ENCODE measurements at places on chromosomes 1 and 21. TPM values are rescaled to one million over a fixed set of nuclear protein-coding genes. Genes with fewer than 3 reads are reported as not detected.

Gene MNDA
- total RNA-seq: 1.9 TPM

Gene TACSTD2
- total RNA-seq: not detected

Gene DDAH1
- total RNA-seq: 17.1 TPM

Gene FCRLB
- total RNA-seq: 0.36 TPM

Gene ARHGEF10L
- 28.1 TPM for total RNA-seq

Gene AGMAT
- not detected for total RNA-seq

Gene CLIC4
- 361 TPM for total RNA-seq

Gene ABCG1
- total RNA-seq: 6.0 TPM

Gene CACNA1E
- total RNA-seq: 0.36 TPM

Gene PGLYRP4
- total RNA-seq: not detected

GRCh38 chr1:38558500-38559445, 300.8 kb downstream of the RRAGC start:
- no peak for DNase-seq

DNA sequence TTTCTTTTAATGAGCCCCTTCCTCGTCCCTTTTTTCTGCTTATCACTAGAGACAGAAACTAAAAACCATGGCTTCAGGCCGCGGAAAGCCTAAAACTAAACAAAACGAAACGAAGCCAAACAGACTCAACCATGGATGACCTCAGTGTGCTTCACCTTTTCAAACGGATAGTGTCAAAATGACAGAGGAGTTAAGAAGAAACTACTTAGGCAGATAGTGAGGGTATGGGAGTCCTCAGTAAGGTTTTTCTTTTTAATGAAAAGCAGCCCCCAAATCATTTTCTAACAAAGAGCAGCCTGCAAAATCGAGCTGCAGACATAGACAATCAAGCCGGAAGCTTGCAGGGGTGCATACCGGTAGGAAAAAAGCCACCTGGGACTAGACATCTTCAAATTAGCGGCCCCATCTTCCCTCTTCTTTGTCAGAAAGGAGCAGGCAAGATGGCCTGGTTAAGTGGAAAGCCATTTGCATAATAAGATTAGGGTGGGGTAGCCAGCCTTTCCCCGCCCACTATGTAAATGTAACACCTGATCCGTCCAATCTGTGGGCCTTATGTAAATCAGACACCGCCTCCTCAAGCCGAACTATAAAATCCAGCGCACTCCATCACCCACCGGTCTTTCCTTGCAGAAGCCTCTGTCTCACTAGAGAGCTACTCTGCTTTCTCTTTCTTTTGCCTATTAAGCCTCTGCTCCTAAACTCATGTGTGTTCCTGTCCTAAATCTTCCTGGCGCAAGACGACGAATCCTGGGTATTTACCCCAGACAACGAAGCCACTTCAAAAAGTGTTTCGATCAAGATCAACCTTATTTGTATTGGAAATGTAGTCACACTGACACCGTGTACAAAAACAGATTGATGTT, 6.2 kb upstream of the ERO1B start:
- peak; percentile 87 for DNase-seq

DNA sequence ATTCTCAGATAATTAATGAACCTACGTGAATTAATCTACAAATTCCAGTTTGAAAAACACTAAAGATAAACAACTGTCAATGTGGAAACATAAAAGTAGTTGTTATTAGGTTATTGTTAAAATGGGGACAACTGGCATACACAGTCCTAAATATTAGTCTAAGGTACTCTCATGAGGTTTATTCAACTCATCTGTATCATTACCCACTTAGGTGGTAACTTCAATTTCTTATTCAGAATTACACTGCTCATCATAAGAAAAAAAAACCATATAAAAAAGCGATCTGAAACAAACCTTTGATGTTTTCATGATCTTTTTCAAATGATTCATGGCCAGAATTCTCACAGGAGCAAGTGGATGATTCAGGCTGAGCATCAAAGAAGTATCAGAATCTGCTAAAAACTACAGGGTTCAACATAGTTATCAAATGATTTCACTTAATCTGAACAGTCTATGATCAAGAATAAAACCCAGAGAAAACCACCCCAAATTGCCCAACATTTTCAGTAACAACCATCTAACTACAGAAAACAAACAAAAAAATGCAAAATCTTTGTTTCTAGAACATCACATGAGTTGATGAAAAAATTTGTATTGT, 13.7 kb downstream of the HEATR1 start:
- no peak for DNase-seq

DNA sequence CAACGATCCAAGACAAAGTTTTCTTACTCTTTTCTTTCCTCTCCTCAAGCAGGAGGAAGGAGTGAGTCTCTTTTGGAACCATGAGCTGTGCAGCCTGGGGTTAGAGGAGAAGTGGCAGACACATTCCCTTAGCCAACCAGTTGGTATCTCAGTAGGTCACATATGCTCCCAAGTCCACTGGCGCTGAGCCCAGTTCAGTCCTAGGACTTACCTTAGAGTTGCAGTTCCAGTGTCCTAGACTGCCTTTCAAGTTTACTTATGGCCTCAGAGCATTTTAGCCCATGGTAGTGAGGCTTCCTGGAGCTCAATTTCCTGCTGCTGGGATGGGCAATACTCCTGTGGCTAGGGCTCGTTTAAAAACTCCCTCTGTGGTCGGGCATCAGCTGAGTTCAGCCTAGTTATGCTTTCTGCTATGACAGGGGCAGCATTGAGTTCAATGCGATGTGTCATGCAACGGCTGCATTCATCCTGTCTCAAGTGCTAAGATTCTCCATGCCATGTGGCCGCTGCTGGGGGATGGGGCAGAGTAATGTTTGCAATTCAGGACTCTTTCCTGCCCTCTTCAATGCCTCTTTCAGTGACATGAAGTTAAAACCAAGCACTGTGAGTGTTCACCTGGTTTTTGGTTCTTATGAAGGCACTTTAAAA, 103.8 kb downstream of the LRRC7 start:
- no peak for DNase-seq

- peak; percentile 85 for DNase-seq
Measured at GRCh38 chr1:7975212-7975865, 13.8 kb downstream of the PARK7 start.

DNA sequence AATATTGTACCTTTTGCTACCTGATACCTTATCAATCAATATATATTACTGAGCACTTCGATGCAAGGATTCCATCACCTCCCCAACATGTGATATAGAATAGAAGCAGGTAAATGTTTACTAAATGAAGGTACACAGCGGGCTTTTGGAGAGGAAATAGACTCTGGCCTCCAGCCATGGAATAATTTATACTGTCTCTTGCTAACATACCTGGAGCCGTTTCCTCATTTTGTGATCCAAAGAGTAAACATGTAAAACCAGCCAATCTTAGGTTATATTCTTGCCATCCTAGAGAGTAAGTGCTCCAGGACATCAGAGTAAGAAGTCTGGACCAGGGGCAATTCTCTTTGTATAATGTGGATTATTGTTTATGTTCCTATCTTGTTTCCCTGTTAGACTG, 39.4 kb downstream of the NDUFS5 start:
- DNase-seq: no peak

DNA sequence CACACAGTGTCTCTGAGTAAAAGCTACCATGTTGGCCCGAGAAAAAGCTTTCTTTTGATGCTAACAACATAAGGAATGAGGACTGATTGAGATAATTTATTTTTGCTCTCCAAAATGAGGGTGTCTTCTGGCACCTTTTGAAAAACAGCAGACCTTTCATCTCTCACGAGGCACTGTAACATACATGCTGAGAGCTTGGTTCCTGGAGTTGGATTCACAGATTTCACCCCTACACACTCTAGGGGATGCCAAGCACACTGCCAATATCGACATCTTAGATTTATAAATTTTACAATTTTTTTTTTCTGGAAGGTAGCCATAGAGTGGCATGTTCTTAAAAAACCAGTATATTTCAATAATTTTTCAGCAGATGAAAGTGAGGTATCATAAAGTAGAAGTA, 408.3 kb downstream of the DSCAM start:
- DNase-seq: no peak

DNA sequence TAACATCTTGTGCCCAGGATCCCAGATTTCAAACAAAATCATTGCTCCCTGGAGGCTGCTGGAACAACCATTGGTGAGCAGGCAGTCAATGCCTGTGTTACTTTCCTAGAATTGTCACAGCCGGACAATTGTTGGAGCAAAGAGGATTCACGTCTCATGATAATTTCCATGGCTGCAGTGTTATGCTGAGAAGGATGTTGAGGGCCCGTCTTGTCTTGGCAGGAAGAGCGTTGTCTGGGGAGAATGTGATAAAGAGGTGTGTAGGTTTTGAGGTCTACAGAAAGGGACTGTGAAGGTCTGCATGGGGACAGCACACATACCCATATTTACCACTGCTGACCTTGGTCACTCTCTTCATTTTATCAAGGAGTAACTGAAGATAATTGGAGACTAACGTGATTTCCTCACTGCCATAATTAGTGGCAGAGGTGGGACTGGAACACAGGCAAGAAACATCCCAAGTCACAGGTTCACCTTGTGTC, 6.3 kb downstream of the MECR start:
- no peak for DNase-seq

DNA sequence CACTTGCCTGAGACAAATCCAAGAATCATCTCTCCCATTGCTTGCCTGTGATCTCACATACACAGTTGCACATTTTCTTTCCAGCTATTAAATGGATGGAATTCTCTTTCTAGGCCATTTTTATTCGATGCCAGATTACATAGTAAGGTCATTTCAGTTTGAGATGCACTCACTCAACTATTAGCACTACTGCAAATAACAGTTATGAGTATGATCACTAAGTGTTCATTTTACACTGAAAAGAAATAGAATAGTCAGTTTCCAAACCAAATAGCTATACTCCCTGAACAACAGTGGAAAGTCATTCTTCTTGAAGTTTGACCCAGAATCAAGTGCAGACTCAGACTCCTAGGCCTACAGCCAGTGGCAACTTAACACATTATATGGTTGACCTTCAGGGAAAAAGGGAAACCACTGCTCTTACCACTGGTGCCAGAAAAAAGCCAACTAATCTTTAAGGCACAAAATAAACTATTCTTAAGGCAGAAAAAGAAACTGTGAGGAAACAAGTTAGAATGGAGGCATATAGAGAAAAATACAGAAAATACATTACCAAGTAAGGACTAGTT, 31.5 kb downstream of the WNT2B start:
- DNase-seq: no peak

DNA sequence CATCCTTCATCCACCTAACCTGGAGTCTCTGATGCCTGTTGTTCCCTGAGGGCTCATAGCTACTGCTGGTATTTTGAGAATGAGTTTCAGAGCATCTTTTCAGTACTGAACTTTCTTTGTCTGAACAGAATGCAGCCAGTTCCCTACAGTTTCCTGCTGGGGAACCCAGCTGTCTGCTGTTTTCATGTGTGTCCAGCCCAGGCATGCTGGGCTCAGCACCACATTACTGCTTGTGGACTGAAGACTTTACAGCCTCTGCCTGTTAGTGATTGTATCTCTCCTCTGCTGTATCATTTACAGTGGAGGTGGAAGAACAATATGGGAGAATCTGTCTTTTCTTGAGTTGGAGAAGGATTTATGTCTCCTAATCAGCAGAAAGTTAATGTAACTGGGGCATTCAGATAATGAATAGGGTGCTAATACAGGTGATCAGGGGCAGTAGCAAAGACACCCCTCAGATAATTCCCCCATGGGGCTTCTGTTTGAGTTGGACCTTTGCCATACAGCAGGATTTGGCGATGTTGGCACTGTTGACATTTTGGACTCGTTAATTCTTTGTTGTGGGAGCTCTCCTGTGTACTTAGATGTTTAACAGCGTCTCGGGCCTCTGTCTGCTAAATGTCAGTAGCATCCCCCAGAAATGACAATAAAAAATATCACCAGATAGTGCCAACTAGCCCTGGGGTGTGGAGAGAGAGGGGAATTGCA, 207.7 kb downstream of the HHAT start:
- DNase-seq: no peak

DNA sequence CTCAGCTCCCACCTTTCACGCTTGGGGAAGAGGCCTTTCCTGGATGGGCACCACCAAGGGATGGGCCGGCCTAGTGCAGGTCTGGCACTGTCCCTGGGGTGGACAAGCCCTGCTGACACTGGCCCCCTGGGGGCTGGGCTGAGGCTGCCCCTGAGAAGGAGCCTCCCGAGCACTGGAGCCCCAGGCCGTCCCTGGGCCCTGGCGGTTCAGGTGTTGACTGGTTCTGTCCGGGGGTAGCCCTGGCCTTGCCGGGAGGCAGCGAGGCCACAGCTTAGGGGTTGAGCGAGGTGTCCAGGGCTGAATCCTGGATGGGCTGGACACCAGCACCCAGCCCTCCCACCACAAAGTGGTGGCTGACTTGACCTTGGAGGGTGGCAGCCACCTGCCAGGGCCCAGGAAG, 49.7 kb upstream of the ACTRT2 start:
- DNase-seq: peak; percentile 47

- no peak for DNase-seq
Measured at GRCh38 chr1:60942896-60943638, 139.3 kb upstream of the NFIA start.

DNA sequence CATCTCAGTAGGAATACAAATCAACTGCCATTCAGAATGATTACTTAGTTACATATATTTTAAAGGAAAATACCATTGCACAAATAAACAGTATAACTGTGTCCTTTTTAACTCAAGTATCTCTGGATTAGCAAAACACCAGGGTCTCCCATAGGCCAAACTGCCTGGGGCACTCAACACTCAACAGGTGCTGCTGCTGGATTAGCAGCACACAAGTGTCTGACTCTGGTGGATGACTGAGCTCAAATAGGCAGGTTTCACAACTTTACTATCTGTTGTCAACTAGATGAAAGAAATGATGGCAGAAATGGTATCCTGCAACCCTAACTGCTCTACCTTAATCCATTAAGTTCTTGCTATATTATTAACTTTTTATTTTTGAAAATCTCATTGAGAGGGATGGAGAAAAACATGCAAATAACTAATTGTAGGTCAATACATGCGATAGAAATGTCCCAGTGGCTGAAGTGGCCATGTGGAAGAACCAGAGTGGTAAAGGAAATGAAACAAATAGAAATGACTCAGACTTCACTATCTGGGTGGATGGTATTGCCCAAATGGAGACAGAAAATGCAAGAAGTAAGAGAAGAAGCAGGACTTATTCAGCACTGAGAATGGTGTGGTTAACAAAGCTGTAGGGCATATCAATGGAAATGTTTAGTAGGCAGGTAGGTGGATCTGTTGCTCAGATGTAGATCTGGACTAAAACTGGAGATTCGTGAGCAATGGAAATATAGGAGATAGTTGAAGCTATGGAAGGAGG, 90.8 kb upstream of the CCDC190 start:
- DNase-seq: no peak

DNA sequence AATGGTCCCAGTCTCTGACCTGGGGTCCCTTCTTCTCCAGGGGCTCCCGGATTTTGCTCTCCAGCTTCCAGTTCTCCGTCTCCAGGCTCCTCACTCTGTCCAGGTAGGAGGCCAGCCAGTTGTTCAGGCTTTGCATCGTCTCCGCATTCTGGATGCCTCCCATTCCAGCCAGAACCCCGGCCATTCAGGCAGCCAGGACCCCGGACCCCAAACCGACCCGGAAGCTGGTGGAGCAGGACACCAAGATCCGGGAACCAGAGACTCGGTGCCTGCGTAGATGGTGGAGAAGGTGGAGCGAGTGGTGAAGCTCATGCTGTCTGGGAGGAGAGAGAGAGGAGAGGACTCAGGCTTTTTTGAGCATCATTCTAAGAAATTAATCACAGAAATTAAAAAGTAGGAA, 572.4 kb upstream of the NCAM2 start:
- no peak for DNase-seq

GRCh38 chr1:200917291-200917817, 22.7 kb downstream of the INAVA start:
- peak; percentile 14 for DNase-seq

All from sigmoid colon (tissue), 7 donors.